Epithelial cell of prostate (primary cell): ENCODE measurements at places on chromosomes 4 and X.

DNA sequence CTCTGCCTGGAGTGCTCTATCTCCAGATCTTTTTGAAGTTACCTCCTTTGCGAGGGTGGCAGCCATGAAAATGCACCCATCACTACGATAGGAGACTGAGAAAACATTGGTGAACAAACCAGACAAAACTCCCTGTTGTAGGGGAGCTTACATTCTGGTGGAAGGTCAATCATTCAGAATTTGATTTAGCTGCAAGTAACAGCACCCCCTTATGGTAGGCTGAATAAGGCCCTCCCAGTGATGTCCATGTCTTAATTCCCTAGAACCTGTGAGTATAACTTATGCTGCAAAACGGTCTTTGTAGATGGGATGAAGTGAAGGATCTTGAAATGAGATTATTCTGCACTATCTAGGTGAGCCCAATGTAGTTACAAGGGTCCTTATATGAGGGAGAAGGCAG, 5.6 kb upstream of the TEC start:
- DNase-seq = no peak

DNA sequence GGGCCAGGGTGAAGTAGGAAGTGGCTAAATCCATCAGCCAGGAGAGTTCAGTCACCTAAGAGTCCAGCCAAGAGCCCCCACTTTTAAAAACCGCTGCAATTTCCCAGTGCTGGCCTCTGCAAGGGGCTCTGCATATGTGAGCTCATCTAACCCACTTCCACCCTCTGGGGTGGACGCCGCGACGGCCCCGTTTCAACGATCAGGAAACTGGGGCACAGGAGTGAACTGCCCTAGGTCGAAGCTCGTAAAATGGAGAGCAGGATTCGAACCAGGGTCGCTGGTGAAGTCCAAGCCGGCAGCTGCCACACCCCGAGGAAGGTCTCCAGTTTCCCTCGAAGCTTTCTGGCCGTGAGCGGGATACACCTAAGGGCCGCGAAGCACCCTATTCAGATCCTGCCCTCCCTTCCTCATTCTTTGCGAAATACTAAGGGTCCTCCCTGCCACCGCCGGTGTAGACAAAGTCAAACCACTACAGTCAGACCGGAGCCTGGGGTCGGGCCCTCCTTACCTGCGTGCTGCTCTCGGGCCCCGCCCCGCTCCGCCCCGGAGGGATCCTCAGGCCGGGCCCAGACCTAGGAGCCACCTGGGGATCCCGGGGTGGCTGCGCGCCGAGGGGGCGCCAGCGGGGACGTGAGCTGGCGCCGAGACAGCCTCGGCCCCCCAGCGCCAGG, 446 bp downstream of the EVC2 start:
- no peak for DNase-seq

DNA sequence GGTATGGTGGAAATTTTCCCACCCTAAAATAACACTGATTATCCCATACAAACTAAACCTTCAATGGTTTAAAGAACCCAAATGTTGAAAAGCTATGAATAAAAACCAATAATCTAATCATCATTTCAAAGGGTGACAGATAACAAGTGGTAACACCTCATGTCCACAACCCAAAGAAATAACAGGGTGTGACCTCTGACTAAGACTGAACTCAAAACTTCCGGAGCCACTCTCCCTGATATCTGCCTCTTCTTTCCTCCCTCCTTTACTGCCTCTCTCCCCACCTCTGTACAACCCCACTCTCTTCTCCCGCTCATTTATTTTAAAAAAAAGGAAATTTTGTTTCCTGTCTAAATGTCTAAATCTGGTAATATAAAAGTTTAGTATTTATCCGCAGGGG, 11.5 kb downstream of the FBXW7 start:
- no peak for DNase-seq

- DNase-seq = no peak
Observed at GRCh38 chr4:76278583-76278982, 27.1 kb downstream of the FAM47E start.

DNA sequence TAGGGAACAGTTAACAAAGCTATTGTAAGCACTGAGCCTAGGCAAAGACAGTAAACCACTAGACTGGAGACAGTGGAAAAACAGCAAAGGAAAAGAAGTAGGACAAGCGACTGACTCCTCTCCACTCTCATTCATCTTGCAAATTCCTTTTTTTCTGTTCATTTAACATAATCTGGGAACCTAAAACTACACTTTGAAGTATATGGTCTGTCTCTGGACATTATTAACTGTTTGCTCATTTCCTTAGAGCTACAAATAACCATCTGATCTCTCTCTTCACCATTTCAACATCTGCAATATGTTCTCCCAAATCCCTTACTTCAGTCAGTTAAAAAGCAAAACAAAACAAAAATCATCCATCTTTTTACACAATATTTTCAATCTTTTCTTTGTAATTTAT, 642 bp downstream of the HMGN5 start:
- no peak for DNase-seq

DNA sequence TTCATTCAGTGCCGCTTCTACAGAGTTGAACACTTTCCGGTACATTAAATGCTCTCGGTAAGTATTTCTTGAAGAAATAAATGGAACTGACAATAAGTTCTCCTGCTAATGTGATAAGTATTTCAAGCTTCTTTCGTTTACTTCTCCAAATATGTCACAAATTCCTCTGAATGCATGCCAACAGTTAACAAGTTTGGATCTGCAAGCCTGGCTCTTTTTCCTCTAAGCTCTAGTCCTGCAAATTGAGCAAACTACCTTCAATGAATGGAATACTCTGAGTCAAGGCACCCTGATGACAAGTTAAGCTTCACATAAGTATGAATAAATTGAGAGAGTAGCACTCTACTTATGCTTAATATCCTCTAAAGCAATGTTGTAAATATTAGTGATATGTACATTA, 403.6 kb downstream of the PDGFC start:
- DNase-seq = peak; percentile 61

DNA sequence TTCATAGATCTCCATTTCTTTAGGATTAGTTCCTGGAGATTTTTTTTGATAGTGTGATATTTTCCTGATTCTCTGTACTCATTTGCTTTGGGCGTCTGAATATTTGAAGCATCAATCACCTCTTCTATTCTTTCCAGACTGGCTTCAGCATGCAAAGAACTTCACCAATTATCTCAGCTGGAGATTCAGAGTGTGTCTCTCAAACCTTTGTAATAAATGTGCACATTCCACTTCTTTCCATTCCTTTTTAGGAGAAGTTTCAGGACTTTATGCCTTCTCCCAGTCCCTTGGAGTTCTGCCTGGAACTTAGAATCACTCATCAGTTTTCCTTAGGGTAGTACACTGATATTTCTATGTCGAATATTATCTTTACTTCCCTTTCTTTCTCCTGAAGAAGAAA, 334.8 kb downstream of the TEX13C start:
- no peak for DNase-seq

GRCh38 chr4:27198971-27199370, 338.3 kb downstream of the STIM2 start:
- no peak for DNase-seq

GRCh38 chrX:13492286-13492685, 77.1 kb upstream of the EGFL6 start:
- DNase-seq = no peak
